T-helper 1 cell (primary cell): ENCODE measurements at places on chromosomes 2 and 18.

GRCh38 chr2:159890551-159891266 is 92.7 kb upstream of the CD302 start:
- no peak for DNase-seq

DNA sequence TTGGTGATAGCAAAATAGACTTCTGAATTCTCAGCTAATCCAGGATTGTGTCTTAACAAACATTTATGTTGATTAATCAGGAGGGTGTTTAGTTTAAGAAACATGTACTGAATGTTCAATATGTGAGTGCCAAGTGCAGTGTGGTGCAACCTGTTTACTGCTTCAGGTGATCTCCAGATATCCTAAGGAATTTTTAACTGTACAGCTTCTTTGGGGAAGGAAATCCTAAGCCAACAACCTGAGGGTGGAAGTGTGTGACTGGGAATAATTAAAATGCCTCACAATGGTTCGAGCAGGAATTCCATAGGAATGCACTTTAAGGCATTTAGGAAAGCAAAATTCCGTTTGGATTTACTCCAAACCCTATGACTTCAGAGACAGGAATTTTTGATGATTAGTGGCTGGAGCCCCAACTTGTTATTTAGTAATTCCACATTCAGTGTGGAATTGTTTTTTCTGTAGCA is 16.4 kb downstream of the CRIM1 start:
- no peak for DNase-seq

GRCh38 chr2:46025081-46025480 is 272.1 kb upstream of the EPAS1 start:
- no peak for DNase-seq

GRCh38 chr2:105645938-105646773 is 98.6 kb upstream of the NCK2 start:
- no peak for DNase-seq

GRCh38 chr2:97951155-97951680 is 44.5 kb downstream of the TMEM131 start:
- no peak for DNase-seq

- DNase-seq, result no peak
These were observed 53.5 kb downstream of the KYNU start for GRCh38 chr2:142930835-142931398.

DNA sequence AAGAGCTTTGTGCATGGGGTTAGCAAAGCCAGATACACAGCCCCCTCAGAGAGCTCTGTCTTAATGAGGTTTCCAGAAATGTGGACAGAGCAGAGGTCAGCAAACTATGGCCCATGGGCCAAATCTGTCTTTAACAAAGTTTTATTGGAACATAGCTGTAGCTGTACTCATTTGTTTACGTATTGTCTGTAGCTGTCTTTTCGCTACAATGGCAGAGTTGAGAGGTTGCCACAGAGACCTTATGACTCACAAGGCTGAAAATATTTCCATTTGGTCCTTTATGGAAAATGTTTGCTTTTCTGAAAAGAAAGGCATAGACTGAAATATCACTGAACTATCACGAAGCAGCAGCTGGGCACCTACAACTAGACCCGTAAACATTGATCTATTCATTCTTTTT is 841.8 kb downstream of the SLC4A3 start:
- no peak for DNase-seq

- DNase-seq, result no peak
These were observed 60.6 kb downstream of the CTIF start for GRCh38 chr18:48599391-48599790.

DNA sequence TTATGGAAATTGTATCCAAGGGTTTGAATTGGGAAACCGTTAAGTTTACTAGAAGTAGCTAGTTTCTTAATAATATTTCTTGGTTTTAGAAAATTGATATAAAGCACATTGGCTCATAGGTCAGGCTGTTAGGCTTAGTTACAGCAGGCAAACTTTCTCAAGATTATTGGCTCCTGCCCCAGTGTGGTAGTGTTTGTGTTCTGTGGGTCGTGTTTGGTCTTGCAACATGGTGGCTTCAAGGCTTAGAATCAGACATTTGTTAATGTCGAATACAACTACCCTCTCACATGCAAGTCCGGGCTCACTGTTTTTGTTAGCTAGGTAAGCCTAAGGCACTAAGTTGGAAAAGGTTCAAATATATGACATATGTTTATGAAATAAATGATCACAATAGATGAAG is 19.6 kb downstream of the CERS6 start:
- DNase-seq, result no peak

- no peak for DNase-seq
These were observed 142.7 kb upstream of the NFATC1 start for GRCh38 chr18:79252904-79253633.

DNA sequence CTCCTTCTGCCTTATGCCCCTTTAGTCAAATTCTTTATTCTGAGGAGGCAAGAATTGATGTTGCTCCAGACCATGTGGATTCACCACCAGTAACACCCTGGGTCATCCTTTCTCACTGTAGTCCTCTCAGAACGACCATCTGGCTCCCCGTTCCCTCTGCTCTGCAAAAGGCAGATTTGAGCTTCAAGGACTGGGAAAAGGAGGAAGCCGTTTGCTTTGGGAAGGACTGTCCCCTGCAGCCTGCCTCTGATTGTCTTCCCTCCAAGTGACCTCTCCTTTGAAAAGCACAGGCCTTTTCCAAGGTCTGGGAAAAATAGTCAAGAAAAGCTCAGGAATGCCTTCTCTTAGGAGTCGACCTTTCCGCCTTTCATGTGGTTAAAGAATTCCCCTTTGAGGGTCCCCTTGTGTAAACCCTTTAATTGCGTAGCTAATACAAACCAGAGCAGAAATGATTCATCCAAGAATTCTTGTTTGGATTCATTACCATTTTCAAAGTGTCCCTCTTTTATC is 130.1 kb upstream of the COPS8 start:
- no peak for DNase-seq

GRCh38 chr2:150705767-150706166 is 218.3 kb upstream of the RND3 start:
- DNase-seq, result no peak

DNA sequence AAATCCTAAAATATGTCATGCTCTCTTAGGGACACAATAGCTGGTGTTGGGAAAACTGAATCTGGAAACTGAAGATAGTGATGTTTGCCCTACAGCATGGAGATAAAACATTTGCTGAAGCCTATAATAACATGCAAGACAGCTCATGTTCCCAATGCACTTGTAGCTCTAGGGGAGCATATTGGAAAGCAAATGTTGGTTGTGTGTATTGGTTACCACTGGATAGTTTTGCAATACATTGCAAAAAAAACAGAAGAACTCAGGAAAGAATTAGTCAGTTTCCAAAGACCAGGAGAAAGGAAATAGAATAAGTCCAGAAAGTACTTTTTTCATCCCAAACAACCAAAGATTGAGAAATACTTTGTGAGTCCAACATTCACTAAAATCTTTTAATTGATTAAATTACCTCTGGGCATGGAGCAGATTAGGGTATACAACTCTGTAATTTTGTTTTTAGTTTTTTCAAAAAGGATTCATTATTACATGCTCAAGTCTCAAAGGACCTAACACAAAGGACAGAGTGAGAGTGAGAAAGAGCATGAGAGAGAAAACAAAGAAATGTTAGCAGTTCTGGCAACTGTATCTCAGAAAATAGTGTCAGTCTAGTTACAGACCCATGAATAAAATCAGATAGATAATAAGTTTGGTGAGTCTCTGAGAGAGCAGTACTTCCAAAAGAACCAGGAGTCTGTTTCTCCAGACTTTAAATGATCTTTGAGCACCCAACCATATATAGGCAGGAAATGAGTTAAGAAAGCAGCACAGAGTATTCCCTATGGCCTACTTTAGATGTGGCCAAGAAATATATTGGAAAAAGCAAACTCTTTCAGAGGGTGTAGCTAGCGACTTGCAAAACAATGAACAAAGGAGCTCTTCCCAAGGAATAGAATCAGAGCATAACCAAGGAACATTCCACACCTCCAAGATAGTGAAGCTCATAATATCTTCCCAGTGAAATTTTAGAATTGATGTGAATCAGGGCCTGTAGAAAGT is 36.6 kb upstream of the COL3A1 start:
- DNase-seq, result no peak

DNA sequence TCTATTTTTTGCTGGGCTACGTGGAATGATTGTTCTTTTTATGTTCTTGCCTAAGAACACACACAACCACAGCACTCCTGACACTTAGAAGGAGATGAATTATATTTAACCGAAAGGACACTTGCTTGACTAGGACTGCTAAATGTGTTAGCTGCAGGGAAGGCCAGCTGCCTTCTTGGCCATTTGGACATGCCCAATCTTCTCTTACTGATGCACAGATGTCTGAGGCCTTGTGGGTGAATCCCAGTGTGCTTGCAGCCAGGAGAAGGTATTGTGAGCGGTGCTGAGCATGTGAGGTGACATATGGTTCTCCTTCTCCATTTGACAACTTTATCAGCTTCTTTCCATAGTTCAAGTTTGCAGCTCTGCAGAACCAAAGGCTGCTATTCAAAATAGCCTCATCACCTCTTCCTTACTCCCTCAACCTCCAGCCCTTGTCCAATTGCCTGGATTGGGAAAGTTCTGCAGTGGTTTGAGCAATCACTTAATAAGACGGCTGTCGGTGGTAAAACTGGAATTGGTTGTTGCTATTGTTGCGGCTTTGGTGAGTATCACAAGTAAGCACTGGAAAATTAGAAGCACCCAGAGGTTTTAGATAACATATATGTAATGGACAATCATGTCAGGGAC is 1113.3 kb downstream of the TSN start:
- DNase-seq, result no peak

- no peak for DNase-seq
These were observed 3.1 kb downstream of the ARHGAP25 start for GRCh38 chr2:68737711-68738110.

- no peak for DNase-seq
These were observed 96.7 kb downstream of the DGKD start for GRCh38 chr2:233450864-233451575.

GRCh38 chr2:196314780-196315179 is 143.4 kb upstream of the STK17B start:
- DNase-seq, result no peak

GRCh38 chr2:147049957-147050356 is 794.9 kb upstream of the ACVR2A start:
- no peak for DNase-seq

DNA sequence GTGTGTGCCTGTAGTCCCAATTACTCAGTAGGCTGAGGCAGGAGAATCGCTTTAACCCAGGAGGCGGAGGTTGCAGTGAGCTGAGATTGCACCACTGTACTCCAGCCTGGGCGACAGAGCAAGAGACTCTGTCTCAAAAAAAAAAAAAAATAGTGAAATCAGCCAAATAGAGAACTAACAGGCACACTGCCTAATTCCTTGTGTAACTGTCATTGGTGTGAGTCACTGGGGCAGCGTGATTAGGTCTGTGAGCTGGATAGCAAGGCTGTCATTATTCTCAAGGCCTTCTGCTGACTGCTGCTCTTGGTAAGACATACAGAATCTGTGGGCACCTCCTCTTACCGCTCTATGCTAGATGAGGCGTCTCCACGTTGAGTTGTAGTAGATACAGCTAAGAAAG is 270.3 kb downstream of the NEDD4L start:
- no peak for DNase-seq

GRCh38 chr18:59024829-59025228 is 114.9 kb upstream of the SEC11C start:
- DNase-seq, result no peak

- no peak for DNase-seq
These were observed 130.6 kb downstream of the CCDC85A start for GRCh38 chr2:56314371-56314770.

- DNase-seq, result no peak
These were observed 15.4 kb upstream of the RAB27B start for GRCh38 chr18:54812885-54813284.

GRCh38 chr2:2579814-2580213 is 248.7 kb upstream of the MYT1L start:
- no peak for DNase-seq

DNA sequence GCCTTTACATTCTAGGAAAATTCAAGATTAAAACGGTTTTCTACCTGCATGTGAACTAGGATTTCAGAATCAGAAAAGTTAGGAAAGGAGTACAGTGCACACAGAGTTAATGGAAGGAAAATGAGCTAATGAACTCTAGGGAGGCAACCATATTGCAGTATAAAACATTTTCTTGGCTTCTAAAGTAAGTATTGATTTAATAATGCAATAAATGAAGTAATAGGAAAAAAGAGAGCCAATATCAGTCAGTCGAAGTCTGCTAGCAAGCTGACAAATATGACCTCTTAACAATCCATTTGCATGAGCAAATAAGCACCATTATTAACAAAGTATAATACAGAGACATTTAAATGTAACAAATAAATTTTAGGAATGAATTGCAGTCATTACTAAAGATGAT is 80.2 kb upstream of the COL3A1 start:
- DNase-seq, result no peak

DNA sequence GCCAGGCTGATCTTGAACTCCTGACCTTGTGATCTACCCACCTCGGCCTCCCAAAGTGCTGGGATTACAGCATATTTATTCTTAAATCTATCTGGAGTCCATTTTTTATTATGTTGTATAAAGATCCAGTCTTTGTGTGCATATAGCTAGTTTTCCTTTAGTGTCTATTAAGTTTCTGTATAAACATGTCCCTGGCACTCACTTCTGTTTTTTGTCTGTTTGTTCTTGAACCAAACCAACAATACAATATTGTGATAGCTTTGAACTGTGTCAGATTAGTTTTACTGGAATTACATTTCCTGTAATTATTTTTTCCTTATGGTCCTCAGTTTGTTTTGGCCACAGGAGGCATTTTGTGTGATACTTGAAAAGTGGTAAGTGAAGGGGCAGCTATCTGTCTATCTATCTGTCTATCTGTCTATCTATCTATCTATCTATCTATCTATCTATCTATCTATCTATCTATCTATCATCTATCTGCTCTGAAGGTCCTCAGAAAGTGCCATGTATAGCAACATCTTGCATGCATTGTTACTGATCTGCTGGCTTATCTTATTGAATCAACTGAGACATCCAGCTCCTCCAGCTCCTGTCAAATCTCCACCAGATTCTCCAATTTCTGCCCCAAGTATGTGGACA is 70.9 kb upstream of the ACVR1 start:
- DNase-seq, result no peak

GRCh38 chr2:186590350-186590758 is 498 bp downstream of the ITGAV start:
- DNase-seq, result no peak

DNA sequence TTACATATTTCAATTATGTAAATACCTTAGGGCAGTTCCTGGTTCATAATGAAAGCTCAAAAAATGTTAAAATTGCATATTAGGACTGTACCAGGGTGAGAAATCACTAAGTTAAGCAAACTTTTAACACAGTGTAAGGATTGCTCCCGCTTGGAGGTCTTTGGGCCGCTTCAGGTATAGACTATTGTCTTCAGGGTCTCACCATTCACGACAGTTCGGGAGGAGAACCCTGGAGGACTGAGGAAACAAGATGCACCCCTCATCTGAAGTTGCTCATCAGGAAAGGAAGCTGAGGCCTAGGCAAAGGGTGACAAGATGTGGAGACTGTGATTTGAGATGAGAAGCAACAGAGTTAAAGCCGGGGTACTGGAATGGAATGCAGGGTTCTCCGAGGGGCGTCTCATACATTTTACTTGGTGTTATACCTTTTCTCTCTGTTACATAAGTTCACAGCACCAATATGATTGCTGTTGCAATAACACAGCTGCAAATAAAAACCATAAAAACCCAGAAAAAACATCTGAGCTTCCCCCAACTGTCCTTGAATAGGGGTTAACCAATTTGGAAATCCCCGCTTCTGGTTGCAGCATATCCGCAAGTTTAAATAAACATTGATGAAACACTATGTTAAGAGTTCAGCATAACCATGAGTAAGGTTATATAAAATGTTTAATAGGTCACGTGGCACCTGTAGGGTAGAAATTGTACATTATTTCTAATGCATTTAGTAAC is 40.1 kb downstream of the FBXO48 start:
- DNase-seq, result no peak

- peak; percentile 8 for DNase-seq
These were observed 37.2 kb upstream of the ID2 start for GRCh38 chr2:8644605-8645175.
